Left renal cortex interstitium (tissue), 4 donors: ENCODE measurements at places on chromosomes 16 and 17.

GRCh38 chr17:55737976-55738501 is 12.8 kb upstream of the PCTP start:
- no peak for DNase-seq

GRCh38 chr17:27825459-27825858 is 25.1 kb upstream of the NOS2 start:
- DNase-seq = no peak

DNA sequence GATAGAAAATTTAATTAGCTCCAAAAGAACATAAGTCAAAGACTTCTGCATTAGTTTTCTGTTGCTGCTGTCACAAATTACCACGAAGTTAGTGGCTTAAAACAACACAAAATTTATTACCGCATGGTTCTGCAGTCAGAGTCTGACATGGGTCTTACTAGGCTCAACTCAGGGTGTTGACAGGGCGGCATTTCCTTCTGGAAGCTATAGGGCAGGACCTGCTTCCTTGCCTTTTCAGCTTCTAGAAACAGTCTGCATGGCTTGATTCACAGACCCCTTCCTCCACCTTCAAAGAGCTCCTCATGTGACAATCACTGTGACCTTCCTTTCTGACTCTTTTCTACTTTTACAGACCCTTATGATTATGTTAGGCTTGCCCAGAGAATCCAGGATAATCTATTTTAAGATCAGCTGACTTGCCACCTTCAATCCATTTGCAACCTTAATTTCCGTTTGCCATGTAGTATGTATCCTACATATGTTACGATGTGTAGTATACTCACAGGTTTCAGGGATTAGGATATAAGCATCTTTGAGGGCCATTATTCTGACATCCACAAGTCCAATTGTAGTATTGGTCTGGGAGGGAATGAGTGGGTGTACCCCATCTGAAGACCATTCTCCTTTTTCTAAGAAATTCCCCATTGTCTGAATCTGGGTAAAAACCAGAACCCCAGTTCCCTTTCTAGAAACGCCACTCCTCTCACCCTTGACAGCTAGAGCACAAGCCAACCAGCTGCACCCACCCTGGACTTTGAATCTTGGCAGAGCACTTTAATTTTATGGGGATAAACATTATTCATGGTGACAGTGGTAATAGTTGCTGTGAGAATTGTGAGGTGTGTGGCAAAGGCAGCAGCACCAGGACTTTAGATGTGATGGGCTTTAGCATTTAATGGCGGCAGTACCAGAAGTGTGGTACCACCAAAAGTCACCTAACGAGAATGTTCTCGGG is 265.5 kb downstream of the KCNJ2 start:
- no peak for DNase-seq

- DNase-seq = no peak
Measured at GRCh38 chr17:72258711-72259110, 137.9 kb downstream of the SOX9 start.

- no peak for DNase-seq
Measured at GRCh38 chr17:80949451-80950421, 41.9 kb upstream of the CHMP6 start.

GRCh38 chr16:81127051-81127450 is 30.9 kb upstream of the GCSH start:
- DNase-seq = no peak

DNA sequence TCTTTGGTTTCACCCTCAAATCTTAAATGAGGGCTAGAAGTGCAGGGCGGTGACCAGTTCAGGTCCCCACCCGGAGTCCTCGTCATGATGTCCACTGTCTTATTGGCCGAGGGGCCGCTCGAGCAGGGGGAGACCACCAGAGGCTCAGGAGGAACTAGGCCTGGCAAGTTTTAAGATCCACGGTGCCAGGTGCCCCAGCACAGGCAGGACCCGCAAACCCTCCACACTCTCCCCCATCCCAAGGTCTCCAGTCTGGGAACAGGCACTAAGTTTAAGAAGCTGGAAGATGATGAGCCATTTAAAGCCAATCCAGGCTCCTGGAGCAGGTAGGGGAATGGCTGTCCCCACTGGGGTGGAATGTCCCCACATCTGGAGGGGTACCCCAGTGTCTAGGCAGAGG is 4.1 kb downstream of the DLX3 start:
- no peak for DNase-seq

- DNase-seq = no peak
Measured at GRCh38 chr17:49455272-49455861, 39.7 kb upstream of the NGFR start.

- DNase-seq = no peak
Measured at GRCh38 chr17:56994009-56994792, 16.3 kb downstream of the SCPEP1 start.

GRCh38 chr17:37742762-37743611 is 1.9 kb downstream of the HNF1B start:
- no peak for DNase-seq

GRCh38 chr16:9465161-9465560 is 373.7 kb downstream of the HAPSTR1 start:
- no peak for DNase-seq

- no peak for DNase-seq
Measured at GRCh38 chr16:88613911-88614817, 24.2 kb upstream of the IL17C start.

- DNase-seq = no peak
Measured at GRCh38 chr16:21033704-21034103, 116.9 kb downstream of the DNAH3 start.

- no peak for DNase-seq
Measured at GRCh38 chr16:88973007-88973410, 4.0 kb downstream of the CBFA2T3 start.

DNA sequence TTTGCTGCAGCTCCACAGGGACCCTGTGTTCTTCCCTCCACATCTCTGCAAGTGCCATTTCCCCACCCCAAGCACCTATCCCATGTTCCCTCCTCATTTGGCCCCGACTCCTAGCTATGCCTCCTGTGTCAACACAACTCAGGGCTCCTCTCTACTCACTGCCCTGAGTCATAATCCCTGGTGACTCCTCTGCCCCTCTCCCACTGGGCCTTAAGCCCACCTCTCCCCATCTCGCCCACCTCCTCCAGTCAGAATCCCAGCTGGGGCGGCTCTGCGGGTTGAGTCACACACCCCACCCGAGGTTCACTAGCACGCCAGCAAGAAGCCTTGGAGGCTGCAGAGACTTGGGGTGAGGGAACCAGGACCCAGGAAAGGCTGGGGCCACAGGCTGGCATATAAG is 346.2 kb downstream of the FOXL1 start:
- DNase-seq = no peak

GRCh38 chr16:70364399-70364798 is 17.7 kb downstream of the DDX19A start:
- DNase-seq = no peak

DNA sequence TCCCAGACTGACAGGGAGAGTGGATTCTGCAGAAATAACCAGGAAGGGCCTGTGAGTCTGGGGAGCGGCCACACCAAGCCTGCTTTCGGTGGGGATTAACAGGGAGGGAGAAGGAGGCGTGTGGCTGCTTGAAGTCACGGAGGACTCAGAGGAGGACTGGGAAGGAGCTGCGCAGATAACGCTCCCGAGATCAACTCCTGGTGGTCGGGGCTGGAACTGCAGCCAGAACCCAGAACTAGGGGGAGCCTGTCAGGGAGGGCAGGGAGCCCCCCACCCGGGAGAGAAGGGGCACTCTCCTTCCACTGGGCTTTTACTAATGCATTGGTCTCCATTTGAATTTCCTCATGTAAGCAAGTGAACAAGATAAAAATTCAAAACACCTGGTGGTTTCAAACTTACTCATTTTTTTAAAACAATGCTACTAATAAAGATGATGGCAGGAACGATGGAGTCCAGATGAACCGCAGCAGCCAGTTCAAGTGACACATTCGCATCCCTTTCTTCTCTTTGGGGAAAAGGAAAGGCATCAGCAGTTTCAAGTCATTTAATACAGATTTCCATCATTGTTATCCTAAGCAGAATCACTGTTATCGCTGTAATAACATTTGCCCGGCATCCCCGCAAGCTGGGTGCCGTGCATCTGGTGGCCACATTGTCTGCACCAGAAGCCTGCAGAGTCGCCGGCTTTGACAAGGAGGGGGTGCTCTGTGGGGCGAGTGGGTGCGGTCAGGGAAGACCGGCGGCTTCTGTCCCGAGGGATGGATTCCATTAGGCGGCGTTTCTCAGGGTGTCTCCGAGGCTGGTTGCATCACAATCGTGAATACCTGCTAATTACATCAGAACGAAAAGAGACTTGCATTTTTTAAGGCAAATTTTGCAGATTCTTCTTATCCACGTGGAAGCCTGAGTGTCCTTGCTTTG is 183.0 kb downstream of the FOXL1 start:
- no peak for DNase-seq

DNA sequence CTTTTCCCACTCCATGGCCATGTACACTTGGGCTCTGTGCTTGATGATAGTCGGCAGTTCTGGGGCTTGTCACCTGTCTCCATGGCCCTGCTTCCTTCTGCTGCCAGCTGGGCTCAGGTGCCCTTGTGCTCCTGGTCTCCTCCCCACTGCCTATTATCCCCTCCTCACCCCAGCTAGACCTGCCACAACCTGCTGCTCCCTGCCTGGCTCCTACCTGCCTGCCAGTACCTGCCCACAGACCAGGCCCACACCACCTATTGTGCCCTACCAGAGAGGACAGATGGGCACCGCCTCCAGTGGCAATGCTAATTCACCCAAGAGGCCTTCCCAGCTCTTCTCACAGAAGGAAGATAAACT is 538 bp upstream of the RAPGEFL1 start:
- DNase-seq = no peak

GRCh38 chr17:62808576-62808970 is 459 bp upstream of the MARCHF10 start:
- no peak for DNase-seq

- no peak for DNase-seq
Measured at GRCh38 chr17:6497496-6498221, 53.4 kb downstream of the PIMREG start.

GRCh38 chr17:17883801-17884200 is 47.0 kb upstream of the SREBF1 start:
- DNase-seq = no peak

- DNase-seq = no peak
Measured at GRCh38 chr17:78974635-78975591, 4.8 kb downstream of the LGALS3BP start.

GRCh38 chr17:46885415-46886309 is 34.3 kb downstream of the WNT9B start:
- no peak for DNase-seq

GRCh38 chr17:15478845-15479244 is 11.4 kb upstream of the CDRT4 start:
- no peak for DNase-seq

DNA sequence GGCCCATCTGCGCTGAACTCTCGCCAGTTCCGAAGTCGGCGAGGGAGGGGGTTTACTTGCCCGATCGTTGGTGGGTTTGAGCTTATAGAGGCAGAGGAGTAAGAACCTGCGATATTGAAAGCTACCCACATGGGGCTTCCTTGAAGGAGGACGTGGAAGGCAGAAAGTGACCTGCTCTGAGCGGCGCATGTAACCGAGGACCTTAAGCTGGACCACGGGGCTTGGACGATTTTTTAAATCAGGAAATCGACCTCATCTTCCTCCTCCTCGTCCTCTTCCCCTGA is 2.0 kb downstream of the PRAC2 start:
- no peak for DNase-seq

DNA sequence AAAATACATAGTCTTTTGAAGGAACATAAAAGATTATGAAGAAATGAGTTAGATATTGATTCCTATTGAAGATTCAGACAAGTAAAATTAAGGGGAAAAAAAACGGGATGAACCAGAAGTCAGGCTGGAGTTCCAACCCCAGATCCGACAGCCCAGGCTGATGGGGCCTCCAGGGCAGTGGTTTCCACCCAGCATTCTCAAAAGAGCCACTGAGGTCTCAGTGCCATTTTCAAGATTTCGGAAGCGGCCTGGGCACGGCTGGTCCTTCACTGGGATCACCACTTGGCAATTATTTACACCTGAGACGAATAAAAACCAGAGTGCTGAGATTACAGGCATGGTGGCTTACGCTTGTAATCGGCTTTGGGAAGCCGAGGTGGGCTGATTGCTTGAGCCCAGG is 9.5 kb downstream of the STH start:
- no peak for DNase-seq

DNA sequence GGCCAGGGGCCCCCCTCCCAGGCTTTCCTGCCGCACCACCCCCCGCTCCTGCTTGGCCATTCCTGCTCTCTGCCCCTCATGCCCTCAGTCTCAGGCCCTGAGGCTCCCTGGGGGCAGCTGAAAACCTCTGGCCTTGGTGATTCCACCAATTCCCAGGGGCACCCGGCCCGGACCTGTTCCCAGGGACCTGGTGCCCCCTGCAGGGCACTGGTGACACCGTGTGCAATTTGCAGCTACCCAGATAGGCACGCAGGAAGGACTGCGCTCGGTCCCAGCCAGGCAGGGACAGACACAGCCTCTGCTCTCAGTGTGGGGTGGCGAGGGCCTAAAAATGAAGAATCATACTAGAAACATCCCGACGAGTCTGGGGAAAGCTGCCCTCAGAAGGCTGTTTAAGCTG is 13.4 kb downstream of the WFDC1 start:
- peak; percentile 42 for DNase-seq

DNA sequence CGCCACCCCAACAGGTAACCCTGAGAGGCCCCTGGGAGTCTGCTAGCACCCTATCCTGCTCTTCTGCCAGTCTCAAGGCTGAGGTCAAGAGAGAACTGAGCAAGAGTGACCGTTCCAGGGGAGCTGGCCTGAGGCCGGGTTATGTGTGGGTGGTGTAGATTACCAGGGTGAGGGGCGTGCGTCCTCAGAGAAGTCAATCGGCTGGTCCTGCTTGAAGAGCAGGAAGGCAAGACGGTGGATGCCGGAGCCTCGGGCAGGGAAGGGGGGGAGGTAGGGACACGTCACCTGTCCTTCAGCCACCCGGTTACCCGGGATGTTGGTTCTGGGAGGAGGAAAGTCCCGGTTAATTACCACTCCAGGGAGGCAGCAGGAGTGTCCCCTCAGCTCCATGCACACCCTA is 2.6 kb upstream of the TRIM65 start:
- no peak for DNase-seq

DNA sequence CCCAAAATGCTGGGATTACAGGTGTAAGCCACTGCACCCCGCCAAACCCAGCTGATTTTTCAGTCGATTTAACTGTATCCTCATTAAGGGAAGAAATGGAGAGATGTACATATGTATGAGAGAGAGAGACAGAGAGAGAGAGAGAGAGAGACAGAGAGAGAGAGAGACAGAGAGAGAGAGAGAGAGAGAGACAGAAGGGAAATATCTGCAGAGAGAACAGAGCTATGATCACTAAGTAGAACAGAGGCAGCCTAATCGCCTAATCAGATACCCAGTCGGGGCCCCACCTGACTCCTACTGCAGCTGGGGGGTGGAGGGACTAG is 70.0 kb downstream of the RBBP6 start:
- DNase-seq = no peak
